ENCODE measurements at places on chromosomes 5 and 9.

GRCh38 chr5:147957901-147958300, 51.6 kb upstream of the C5orf46 start:
- no peaks in the 10 kb centered on the region for H3K27me3 ChIP-seq
- H3K4me1 ChIP-seq: no peaks in the 10 kb centered on the region
- H3K36me3 ChIP-seq: no peaks in the 10 kb centered on the region
- no peak for DNase-seq
- no peak overlapping the region for H3K27ac ChIP-seq
- no peak overlapping the region for H3K4me3 ChIP-seq

- no peaks in the 10 kb centered on the region for H3K36me3 ChIP-seq
- peaks cover 56% of the 10 kb centered on the region for H3K27me3 ChIP-seq
- H3K27ac ChIP-seq: peak overlapping the region; percentile 44
- H3K4me3 ChIP-seq: peak overlapping the region; percentile 70
- peak; percentile 33 for DNase-seq
These were observed 1.3 kb upstream of the ITGA2 start for GRCh38 chr5:52987711-52988331.

DNA sequence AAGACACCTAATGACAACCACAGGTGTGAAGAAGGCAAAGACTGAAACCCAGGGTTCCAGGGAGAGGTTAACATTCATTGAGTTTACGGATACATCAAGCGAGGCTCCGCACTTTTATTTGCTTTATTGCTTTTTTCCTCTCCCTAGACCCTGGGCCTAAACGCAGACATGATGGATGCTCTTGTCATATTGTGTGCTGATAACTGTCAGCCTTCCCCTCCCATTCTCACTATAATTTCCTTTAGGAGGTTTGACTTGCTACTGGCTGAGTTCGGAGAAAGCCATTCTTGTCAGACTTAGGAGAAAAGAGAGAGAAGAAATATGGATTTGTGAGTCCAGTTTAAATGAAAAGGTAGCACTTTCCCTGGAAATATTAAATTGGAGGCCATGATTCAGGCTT, 471.6 kb downstream of the DNAH5 start:
- no peaks in the 10 kb centered on the region for H3K27me3 ChIP-seq
- H3K27ac ChIP-seq: no peak overlapping the region
- no peaks in the 10 kb centered on the region for H3K36me3 ChIP-seq
- H3K4me1 ChIP-seq: no peaks in the 10 kb centered on the region
- no peak overlapping the region for H3K4me3 ChIP-seq

DNA sequence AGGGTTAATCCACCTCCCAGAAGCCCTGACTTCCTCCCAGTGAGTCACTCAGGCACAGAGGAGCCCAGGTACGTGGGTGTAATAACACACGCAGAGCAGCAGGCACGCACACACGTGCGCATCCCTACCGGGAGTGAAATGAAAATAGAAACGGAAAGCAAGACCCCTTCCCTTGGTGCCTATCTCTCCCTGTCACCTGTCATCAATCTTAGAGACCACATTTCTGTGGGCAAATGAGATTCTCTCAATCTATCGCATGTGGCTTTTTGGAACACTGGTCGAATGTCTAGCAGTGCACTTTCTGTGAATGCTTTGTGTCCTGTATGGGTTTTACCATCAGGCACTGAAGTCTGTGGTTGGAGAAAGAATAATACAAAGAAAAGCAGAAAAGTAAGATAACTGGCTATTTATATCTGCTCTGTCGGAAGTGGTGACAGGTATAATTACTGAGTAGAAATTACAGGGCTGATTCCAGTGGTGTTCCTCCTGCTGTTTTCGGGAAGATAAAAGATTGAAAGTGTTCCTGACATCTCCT, 137.7 kb upstream of the GRIA1 start:
- H3K4me3 ChIP-seq: peak overlapping the region; percentile 46
- H3K27me3 ChIP-seq: peaks cover 14% of the 10 kb centered on the region
- H3K27ac ChIP-seq: no peak overlapping the region
- H3K36me3 ChIP-seq: no peaks in the 10 kb centered on the region
- DNase-seq: peak; percentile 38

- no peak overlapping the region for H3K4me3 ChIP-seq
- no peaks in the 10 kb centered on the region for H3K4me1 ChIP-seq
- H3K27ac ChIP-seq: no peak overlapping the region
- H3K36me3 ChIP-seq: no peaks in the 10 kb centered on the region
- DNase-seq: no peak
These were observed 462.2 kb downstream of the DIRAS2 start for GRCh38 chr9:90180381-90180780.

GRCh38 chr5:97542469-97542868, 359.4 kb upstream of the RIOK2 start:
- H3K27me3 ChIP-seq: no peaks in the 10 kb centered on the region
- no peak overlapping the region for H3K27ac ChIP-seq
- H3K4me1 ChIP-seq: peaks cover 8% of the 10 kb centered on the region
- no peak overlapping the region for H3K4me3 ChIP-seq
- DNase-seq: no peak

DNA sequence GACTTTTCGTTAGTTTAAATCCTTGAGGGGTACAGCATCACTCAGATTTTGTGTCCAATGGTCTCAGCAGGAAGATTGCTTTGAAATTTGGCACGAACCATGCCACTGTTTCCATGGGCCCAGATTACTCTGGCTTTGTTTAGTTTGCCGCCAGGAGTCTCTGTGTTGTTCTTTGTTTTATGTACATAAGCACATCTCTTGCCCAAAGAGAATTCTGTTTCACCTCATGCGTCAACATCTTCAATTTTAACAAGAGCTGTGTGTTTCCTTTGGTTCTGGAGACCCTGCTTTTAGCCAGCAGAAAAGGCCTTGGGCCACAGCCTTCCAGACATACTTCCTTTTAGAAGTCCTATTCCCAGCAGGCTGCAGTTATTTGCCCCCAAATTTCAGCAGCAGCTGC, 62.4 kb downstream of the TNPO1 start:
- no peak overlapping the region for H3K4me3 ChIP-seq
- peaks cover 93% of the 10 kb centered on the region for H3K36me3 ChIP-seq
- H3K27me3 ChIP-seq: no peaks in the 10 kb centered on the region
- no peak for DNase-seq

GRCh38 chr5:113036826-113037225, 60.2 kb downstream of the DCP2 start:
- peaks cover 11% of the 10 kb centered on the region for H3K4me1 ChIP-seq
- no peak for DNase-seq
- no peaks in the 10 kb centered on the region for H3K36me3 ChIP-seq
- no peak overlapping the region for H3K27ac ChIP-seq
- no peaks in the 10 kb centered on the region for H3K27me3 ChIP-seq
- no peak overlapping the region for H3K4me3 ChIP-seq

DNA sequence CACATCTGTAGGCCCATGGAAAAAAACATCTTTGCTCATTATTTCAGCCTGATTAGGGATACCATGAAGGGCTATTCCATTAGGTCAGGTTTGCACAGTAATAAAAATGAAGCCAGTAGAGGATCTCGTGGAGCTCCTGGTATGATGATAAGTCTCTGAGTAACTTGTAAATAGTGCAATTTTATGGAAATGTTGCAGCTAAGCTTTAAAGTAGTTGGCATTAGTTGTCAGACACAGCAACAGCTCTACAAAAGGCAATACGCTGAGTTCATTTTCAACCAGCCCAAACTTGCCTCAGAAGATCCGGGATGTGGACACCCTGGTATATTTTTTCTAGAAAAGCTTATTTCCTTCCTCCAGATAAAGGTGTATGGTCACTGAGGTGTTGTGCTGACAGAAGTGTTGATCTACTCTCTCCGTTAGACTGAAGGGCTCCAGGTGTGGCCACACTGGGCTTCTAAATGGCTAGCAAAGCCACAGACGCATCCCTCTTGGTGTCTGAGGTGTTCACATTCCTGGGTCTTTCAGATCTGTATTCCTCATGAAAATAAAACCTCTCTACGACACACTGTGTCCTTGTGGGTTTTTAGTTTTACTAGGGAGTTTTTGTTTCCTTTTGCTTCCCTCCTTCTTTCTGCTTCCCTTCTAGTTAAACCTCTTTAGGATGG, 141.6 kb downstream of the GHR start:
- no peak overlapping the region for H3K4me3 ChIP-seq
- DNase-seq: no peak

GRCh38 chr5:99936911-99937310, 598.3 kb upstream of the FAM174A start:
- H3K4me1 ChIP-seq: no peaks in the 10 kb centered on the region
- no peak overlapping the region for H3K27ac ChIP-seq
- no peak overlapping the region for H3K4me3 ChIP-seq
- no peaks in the 10 kb centered on the region for H3K36me3 ChIP-seq

GRCh38 chr5:177230660-177231059, 72.9 kb downstream of the RAB24 start:
- H3K4me1 ChIP-seq: peaks cover 28% of the 10 kb centered on the region
- no peak for DNase-seq
